ENCODE measurements at places on chromosomes 13 and 19. TPM values are rescaled to one million over a fixed set of nuclear protein-coding genes. Genes with fewer than 3 reads are reported as not detected.

Gene TMPRSS9
- not detected for total RNA-seq

DNA sequence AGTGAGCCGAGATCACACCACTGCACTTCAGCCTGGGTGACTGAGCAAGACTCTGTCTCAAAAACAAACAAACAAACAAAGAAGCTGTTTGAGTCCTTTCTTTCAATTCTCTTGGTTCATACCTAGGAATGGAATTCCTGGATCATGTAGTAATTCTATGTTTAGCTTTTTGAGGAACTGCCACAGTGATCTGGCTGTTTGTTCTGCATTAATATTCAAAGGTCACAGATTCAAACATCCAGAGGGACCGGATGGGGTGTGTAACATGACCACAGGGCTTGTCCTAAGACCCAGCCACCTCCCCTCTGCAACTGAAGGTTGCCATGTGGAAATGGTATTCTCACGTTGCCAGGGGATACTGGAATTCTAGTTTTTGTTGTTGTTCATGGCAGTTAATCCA lies 10.2 kb downstream of the COLGALT1 start:
- no peaks in the 10 kb centered on the region for H3K27me3 ChIP-seq
- no peak for DNase-seq
- H3K4me1 ChIP-seq = peaks cover 25% of the 10 kb centered on the region
- no peak overlapping the region for H3K4me3 ChIP-seq

GRCh38 chr19:35766571-35767104 lies 8.7 kb downstream of the PROSER3 start:
- no peak overlapping the region for H3K4me3 ChIP-seq
- H3K36me3 ChIP-seq = peaks cover 59% of the 10 kb centered on the region
- no peaks in the 10 kb centered on the region for H3K27me3 ChIP-seq
- no peak for DNase-seq

GRCh38 chr13:68540244-68540643 lies 1310.1 kb upstream of the PCDH9 start:
- no peak overlapping the region for H3K27ac ChIP-seq
- H3K4me3 ChIP-seq = no peak overlapping the region
- H3K36me3 ChIP-seq = no peaks in the 10 kb centered on the region
- H3K4me1 ChIP-seq = no peaks in the 10 kb centered on the region
- H3K27me3 ChIP-seq = no peaks in the 10 kb centered on the region

- H3K36me3 ChIP-seq = peaks cover 60% of the 10 kb centered on the region
- H3K27me3 ChIP-seq = no peaks in the 10 kb centered on the region
- DNase-seq = no peak
- no peak overlapping the region for H3K4me3 ChIP-seq
- no peaks in the 10 kb centered on the region for H3K4me1 ChIP-seq
Observed at GRCh38 chr19:9608912-9609311, 12.1 kb downstream of the ZNF561 start.

All from left lung (tissue), 14 donors.